ENCODE measurements at places on chromosomes 11 and 22. TPM values are rescaled to one million over a fixed set of nuclear protein-coding genes. Genes with fewer than 3 reads are reported as not detected.

DNA sequence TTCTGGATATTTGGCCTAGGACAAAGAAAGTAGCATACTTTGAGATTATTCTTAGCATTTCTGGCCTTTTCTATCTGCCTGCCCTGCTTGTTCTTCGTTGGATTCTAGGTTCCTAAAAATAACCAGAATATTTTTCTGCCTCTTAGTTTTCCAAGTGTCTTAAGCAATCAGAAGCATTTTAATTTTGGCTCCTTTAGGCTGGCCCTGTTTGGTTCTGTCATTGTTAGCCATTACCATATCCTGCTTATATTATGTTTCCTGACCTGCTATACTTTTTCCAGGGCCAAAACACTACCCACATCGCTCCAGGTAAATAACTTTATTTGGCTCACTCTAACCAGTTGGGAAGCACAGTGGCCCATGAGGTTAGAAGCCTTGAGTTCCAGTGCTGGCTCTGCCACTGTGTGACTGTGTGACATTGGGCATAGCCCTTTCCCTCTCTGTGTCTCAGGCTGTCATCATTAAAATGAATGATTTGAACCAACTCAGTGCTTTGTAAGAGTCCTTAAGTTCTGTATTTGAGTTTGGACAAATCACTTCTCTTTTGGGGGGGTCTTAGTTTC lies 91.1 kb downstream of the STIM1 start:
- DNase-seq: no peak

- DNase-seq: no peak
Observed at GRCh38 chr11:110409174-110409573, 20.6 kb upstream of the FDX1 start.

GRCh38 chr11:416757-417621 lies 2.2 kb upstream of the SIGIRR start:
- peak; percentile 62 for DNase-seq

DNA sequence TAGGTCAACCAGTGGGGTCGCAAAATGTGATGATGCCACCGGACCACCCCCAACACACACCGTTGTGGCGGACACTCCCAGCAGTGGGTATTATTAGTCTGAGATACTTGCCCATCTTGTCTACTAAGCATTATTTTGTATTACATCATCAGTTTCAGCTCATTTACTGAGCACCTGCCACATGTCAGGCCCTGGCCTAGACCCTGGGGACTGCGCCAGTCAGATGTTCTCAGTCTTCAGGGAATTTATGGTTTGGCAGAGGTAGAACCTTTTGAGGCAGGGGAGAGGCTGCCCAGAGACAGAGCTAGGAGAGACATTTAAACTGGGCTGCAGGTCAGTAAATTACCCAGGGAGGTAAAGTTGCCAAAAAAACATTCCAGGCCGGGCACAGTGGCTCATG lies 43.1 kb upstream of the GCAT start:
- DNase-seq: peak; percentile 37

GRCh38 chr11:67117176-67117575 lies 1.9 kb upstream of the KDM2A start:
- no peak for DNase-seq

GRCh38 chr11:73361953-73362776 lies 14.0 kb upstream of the RELT start:
- no peak for DNase-seq

- no peak for DNase-seq
Observed at GRCh38 chr11:113647856-113648255, 58.3 kb downstream of the TMPRSS5 start.

GRCh38 chr22:35761037-35761436 lies 43.4 kb downstream of the APOL5 start:
- DNase-seq: no peak

DNA sequence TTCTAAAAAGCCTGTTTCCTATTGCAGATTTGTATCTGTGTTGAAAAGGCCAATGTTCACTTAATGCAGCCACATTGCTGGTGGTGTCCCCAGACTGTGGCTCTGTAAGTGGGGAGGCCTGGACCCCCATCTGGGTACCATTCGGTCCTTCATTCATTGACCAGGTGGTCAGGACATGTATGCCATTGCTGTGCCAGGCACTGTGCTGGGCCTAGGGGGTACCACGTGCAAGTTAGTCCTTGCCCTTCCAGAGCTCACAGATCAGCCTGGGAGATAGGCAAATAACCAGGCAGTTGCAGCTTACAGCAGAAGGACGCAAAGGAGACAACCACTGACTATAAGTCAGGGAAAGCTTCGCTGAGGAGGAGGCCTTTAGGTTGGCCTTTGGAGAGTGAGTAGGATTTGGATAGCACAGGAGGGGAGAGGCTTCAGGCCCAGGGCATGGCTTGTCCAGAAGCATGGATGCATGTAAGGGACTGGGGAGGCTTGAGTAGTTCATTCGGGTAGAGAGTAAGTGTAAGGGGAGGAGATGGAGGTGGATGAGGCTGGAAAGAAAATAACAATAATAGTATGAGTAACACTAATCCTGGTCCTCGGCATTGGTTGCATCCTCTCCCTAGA lies 5.0 kb downstream of the PRDM11 start:
- DNase-seq: no peak

GRCh38 chr11:25602959-25603358 lies 729.0 kb upstream of the ANO3 start:
- no peak for DNase-seq

DNA sequence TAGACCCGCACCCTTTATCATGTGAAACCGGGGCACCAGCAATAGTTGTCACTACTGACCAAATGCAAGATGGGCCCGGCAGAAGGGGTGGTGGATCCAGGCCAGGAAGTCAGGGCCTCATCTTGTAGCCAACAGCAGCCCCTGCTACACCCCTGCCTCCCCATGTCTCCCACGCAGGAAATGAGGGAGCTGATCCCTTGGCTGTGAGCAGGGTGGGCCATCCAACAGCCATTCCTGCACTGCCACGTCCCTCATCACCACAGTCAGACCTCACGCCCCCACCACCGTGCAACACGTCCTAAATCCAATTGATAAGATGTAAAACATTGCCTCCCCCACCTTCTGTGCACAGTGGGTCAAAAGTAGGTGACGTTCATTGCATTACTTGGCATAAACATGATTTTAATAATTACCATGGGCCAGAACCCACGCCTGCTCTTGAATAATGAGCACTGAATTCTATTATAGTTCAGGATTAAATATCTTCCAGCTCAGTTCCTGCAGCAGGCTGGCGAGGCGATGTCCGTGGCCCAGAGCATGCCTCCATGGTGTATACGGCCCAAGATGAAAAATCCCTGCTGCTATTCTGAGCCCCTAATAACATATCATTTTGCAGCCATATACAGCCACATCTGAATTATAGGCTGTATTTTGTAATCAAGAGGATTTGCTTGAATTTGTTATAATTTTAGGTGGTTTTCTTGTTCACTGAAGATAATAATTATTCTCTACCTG lies 1373.8 kb downstream of the BRD1 start:
- DNase-seq: no peak

DNA sequence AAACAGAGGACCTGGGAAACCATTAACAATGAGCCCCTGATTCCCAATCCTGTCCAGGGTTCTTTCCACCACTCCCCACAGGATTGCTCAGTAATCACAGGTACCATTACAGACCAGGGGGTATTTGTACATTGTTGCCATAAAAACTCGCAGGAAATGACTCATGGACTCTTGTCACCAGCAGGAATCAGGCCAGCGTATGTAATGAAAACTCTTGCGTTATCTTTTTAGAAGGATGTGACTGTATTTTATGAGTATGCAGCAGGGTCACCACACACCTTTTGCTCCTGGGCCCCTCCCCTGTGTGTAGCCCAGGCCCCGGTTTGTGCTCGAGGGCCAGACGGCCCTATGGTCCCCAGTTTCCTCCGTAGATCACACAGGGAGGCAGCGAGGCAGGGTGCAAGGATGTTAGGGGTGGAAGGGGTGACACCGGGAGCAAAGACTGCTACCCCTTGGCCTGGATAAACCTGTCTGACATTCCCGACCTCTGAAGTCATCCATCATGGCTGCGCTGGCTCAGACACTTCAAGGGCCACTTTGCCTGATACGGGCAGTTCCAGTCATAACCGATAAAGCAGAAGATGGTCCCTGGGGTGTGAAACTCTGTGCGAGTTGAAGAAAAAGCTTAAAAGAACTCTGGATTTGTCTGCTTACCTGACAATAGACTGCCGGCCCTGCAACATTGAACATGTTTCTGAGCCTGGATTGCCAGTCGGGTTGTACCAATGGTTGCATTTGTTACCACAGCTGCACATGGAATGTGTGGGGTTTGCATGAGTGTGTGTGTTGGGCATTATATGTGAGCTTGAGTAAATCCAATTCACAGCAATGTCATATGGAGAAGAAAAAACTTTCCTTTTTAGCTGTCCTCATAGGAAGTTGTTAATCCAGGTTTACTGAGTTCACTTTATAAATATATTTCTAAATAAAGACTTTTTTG lies 56.9 kb downstream of the MICAL2 start:
- peak; percentile 33 for DNase-seq

- no peak for DNase-seq
Observed at GRCh38 chr11:35747668-35748067, 85.1 kb downstream of the TRIM44 start.

- no peak for DNase-seq
Observed at GRCh38 chr11:61893981-61894380, 2.6 kb upstream of the FADS3 start.

DNA sequence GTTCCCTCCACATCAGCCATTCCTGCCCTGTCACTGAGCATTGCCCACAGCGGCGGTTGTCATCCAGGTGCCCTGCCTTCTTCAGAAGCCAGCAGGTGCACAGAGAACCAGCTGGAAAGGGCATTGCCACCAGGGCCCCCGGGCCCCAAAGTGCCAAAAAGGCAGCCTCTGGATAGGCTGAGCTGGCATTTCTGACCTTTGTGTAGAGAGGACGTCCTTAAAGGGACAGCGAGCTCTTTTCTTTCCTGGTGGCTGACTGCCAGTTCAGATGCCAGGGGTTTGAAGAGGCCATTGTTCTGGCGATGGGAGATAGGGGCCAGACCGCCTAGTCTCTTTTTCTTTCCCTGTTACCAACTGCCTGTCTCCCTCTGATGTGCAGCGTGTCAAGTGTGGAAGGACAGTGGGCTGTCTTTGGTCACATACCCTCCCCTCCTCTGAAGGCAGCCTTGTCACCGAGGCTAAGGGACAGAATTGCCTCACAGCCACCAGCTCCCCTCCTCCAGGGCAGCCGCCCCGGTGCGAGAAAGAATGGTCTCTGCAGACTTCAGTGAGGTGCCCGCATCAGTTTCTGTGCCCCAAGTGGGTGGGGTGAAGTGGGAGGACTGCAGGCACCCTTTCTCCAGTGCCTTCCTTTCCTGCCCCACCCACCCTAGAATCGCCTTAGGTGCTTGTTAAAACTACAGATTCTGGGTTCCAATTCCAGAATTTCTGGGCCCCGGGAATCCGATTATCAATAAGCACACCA lies 109.6 kb downstream of the SCN3B start:
- no peak for DNase-seq

GRCh38 chr11:131064373-131064991 lies 148.2 kb upstream of the SNX19 start:
- peak; percentile 35 for DNase-seq

The PHF21B gene
- 0.50 TPM for polyA plus RNA-seq

The OR2AG1 gene
- not detected for polyA plus RNA-seq

The TMEM191B gene
- 0.27 TPM for polyA plus RNA-seq

The SLC5A1 gene
- polyA plus RNA-seq: 49.5 TPM

The SERPING1 gene
- 268 TPM for polyA plus RNA-seq

The E2F8 gene
- 2.9 TPM for polyA plus RNA-seq

The HOATZ gene
- not detected for polyA plus RNA-seq

The CSKMT gene
- polyA plus RNA-seq: 5.2 TPM

The KRTAP5-10 gene
- not detected for polyA plus RNA-seq
